Globus pallidus (tissue), 1 donor: ENCODE measurements at places on chromosomes 3 and 15.
A peak's percentile ranks its signal among the peaks of the same experiment; 100 is the strongest.

DNA sequence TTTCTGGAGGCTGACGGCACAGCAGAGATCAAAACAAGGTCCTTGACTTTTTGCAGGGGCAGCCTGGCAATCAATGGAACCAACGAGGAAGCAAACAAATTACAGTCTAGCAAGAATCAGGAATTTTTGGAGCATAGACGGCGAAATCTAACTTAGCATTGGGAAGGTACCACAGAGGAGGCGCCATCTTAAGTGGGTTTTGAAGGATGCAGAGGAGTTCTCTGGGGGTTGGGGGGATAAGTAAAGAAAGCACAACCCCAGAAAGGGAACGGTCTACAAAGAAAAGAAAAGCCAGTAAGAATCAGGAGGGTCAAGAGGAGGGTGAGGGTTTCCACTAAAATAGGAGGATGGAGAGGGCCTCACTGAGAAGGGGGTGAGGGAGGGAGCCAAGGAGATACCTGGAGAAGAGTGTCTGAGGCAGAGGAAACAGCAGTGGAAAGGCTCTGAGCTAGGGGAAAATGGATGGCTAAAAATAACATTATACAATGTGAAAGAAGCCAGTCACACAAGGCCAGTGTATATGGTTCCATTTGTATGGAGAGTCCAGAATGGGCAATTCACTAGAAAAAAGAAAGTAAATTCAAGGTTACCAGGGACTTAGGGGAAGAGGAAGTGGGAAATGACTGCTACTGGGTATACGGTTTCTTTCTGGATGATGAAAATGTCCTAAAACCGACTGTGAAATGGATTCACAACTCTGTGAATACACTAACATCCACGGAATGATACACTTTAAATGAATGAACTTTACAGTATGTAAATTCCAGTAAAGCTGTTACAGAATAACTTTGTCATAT, 25.2 kb upstream of the IQSEC1 start:
- DNase-seq: no peak

GRCh38 chr3:47908744-47909143, 105.8 kb downstream of the DHX30 start:
- no peak for DNase-seq

GRCh38 chr3:104612218-104612617, 754.5 kb upstream of the ALCAM start:
- no peak for DNase-seq

GRCh38 chr3:155184011-155184410, 103.9 kb downstream of the MME start:
- no peak for DNase-seq

DNA sequence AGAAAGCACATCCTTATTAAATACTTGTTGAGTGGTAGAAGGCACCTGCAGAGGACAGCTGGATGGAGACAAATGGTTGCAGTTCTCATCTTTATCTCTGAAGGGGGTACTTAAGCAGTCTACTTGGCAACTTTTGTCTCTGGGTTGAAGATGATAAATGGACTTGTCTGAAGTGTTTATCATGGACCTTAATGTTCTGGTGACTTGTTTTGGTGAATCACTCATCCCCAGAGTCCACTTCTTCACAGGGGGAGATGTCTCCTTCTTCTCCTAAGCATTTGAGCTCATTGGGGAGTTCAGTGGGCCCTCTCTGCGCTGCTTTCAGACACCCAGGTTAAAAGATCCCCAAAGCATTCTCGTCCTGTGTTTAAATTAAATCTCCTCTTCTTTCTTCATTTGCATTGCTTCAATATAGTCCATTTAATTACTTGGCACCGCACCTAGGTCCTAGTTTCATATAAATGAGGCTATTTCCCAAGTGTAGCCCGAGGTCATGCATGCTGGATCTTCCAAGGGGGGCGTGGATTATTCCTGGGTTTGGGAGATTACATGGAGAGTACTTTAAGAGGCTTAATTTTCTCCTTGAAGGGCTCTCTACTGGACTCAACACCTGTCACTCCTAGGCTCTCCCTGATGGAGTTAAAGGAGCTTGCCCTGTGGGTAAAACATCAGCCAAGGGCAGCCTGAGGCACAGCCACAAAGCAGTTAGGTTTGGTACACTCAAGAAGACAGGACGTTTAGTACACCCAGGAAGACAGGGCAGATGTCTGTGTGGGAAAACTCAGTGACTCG, 239.3 kb upstream of the C2CD4B start:
- DNase-seq: no peak

- peak; percentile 52 for DNase-seq
These were observed 48.8 kb downstream of the CHRD start for GRCh38 chr3:184428561-184429175.

DNA sequence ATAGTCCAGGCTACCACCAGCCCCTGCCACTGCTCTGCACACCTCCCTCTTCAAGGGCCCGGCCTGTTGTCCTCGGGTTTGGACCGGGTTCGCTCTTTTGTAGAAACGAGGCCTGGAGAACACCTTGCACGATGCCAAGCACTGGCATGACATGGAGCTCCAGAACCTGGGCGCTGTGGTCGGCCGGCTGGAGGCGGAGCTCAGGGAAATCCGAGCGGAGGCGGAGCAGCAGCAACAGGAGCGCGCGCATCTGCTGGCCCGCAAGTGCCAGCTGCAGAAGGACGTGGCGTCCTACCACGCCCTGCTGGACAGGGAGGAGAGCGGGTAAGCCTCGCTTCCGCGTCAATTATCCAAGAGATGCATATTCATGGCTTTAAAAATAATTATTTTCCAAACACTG, 72.4 kb downstream of the BFSP2 start:
- DNase-seq: no peak
